ENCODE measurements at places on chromosomes 1 and 21. TPM values are rescaled to one million over a fixed set of nuclear protein-coding genes. Genes with fewer than 3 reads are reported as not detected.

MFSD2A gene
- total RNA-seq = 5.1 TPM

PPCS gene
- 104 TPM for total RNA-seq

COL16A1 gene
- 62.7 TPM for total RNA-seq

DMBX1 gene
- total RNA-seq = not detected

C1orf122 gene
- total RNA-seq = 69.9 TPM

LAMC2 gene
- 32.6 TPM for total RNA-seq
